ENCODE measurements at places on chromosomes 12 and 14. TPM values are rescaled to one million over a fixed set of nuclear protein-coding genes. Genes with fewer than 3 reads are reported as not detected.
A peak's percentile ranks its signal among the peaks of the same experiment; 100 is the strongest.

The CARMIL3 gene
- total RNA-seq, result 0.17 TPM

The KERA gene
- total RNA-seq, result not detected

The CMKLR1 gene
- 10.2 TPM for total RNA-seq

DNA sequence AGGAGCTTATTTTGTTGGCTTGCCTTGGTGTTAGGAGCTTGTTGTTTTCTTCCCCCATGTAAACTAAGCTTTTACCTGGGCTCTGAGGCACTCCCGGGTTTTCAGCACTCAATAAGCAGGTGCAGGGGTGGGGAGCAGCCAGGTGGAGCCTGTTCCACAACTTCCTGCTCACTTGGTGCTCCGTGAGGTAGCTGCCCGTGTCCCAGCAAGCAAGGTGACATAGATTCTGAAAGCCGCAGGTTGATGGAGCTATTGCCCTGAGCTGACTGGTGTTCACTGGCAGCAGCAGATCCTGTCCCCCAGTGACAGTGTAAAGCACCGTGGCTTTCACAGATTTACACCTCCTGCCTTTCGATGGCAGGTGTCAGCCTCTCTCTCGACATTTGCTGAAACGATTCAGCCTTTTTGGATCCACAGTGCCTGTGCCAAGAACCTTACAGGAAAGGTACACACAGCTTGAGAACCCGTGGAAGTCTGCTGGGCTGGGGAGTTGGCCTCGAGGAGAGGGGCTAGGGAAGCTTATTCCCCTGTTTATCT lies 295.7 kb upstream of the FKBP4 start:
- no peaks in the 10 kb centered on the region for H3K27me3 ChIP-seq
- no peaks in the 10 kb centered on the region for H3K36me3 ChIP-seq
- H3K4me3 ChIP-seq, result no peak overlapping the region
- no peak for DNase-seq

DNA sequence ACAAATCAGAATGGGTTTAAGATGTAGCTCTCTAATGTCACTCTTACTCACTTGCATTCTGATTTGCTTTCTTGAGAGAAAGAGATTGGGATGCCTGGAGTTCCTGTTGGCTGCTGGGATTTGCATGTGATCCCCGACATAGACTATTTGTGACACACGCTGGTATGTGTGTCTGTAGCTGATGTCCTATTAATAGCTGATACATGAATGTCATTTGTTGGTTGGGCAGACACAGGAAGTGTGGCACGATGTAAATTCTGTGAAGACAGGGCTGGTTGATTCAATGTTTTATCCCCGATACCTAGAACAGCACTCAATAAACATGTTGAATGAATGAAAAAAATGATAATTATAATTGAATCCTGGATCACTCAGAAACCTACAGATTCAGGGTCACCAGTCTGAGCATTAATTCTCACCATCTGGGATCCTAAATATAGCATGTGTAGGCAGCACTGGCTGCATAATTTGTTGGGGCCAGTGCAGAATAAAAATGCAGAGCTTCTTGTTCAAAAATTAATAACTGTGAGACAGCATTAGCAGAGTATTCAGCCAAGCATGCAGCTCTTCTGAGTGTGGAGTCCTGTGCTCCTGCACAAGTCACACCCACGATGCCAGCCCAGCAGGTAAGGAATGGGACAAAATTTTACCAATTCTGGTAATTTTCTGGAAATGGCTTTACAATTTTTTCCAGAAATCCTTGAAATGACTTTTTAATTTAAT lies 35.5 kb upstream of the SOCS2 start:
- no peaks in the 10 kb centered on the region for H3K4me1 ChIP-seq
- no peaks in the 10 kb centered on the region for H3K36me3 ChIP-seq
- DNase-seq, result no peak
- H3K4me3 ChIP-seq, result no peak overlapping the region
- H3K27me3 ChIP-seq, result no peaks in the 10 kb centered on the region
- H3K27ac ChIP-seq, result no peak overlapping the region

DNA sequence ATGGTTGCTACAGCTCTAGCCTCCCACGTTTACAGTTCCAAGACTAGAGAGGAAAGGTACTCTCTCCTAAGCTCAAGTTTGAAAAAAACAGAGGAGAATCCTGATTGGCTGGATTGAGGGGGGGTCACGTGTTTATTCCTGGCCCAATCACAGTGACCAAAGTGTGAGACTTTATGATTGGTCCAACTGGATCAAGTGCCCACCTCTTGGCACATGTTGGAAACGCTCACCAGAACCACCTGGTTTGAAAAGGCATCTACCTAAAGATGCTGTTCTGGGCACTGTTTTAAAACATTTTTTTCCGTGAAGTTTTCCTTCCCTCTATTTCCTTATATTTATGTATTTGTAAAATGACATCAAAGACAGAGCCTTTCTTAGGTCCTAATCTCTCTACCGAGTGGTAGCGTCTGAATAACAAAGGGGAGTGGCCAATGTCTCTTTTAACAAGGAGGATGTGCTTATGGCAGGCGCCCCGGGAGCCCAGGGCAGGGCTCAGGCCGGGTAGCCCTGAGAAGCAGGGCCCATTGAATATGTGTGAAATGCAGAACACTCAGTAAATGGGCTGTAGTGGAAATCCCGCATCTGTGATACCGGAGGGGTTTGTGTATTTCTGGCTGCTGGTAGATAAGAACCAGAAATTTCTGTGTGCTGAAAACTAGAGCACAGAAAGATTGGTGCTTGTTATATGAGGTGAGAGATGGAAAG lies 146.2 kb downstream of the ATP23 start:
- H3K27me3 ChIP-seq, result no peaks in the 10 kb centered on the region
- H3K27ac ChIP-seq, result no peak overlapping the region
- H3K4me3 ChIP-seq, result no peak overlapping the region
- H3K36me3 ChIP-seq, result no peaks in the 10 kb centered on the region
- peak; percentile 74 for DNase-seq
